ENCODE measurements at places on chromosomes 11 and 22. TPM values are rescaled to one million over a fixed set of nuclear protein-coding genes. Genes with fewer than 3 reads are reported as not detected.

The ESRRA gene
- total RNA-seq, result 41.2 TPM

The SYNGR1 gene
- total RNA-seq, result 15.2 TPM

The OR2D2 gene
- not detected for total RNA-seq

The MUC2 gene
- not detected for total RNA-seq

The NUCB2 gene
- total RNA-seq, result 151 TPM

The CDCA5 gene
- total RNA-seq, result 1.6 TPM

The KRTAP5-1 gene
- not detected for total RNA-seq

DNA sequence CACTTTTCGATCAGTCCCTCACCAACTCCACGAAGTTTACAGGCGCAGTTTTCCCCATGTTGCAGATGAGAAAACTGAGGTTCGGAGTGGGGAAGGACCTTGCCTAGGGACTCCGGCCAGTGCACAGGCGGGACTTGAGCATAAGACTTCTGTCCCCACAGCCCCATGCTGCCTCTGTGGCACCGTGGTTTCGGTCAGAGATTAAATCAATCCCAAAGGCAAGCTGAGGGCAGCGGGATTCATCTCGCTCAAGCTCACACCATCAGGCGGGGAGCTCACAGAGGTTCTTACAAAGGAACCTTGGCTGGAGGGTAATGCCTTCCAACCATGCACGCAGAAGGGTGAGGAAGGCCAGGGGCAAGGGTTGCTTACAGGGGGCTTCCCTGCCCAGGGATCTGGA, 115.5 kb downstream of the PHF21B start:
- no peak for DNase-seq

GRCh38 chr22:42152661-42153270, 22.2 kb upstream of the CYP2D6 start:
- no peak for DNase-seq

DNA sequence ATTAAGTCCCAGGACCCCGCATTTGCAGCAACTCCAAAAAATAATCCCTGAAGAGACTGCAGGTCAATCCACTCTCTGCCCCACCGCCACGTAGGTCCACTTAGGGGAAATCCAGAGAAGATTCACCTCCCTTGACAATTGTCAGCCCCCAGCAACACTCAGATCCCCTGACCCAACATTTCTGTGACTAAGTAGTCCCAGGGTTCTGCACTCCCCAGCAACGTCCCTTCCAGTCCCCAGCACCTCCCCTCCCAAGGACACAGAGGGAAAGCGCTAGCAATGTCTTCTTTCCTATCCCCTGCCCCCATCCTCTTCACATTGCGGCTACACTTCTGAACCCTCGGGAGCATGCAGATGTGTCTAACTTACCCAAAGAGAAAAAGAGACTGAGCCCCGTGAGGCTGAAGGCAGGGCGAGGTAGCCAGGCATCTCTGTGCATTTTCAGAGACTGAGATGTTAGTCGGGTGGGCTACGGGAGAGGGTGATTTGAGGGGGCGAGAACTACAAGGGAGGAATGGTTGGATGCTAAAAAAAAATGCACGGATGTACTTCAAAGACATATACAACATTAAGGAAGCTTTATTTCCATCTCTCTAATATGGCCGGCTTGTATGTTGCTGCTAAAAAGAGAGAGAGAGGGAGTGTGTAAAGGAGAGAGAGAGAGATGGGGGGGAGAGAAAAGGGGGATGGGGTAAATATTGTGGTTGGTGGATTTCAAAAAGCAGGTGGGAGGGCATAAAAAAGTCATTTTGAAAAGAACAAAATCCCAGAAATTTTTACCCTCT, at the start of gene SCN2B:
TSS of gene SCN2B (minus strand) at position 647 of the 785 bp plus-strand sequence. CDS start at position 439, 208 bp downstream.
- no peak for DNase-seq

GRCh38 chr11:116646191-116646590, 126.6 kb downstream of the BUD13 start:
- no peak for DNase-seq

- DNase-seq, result no peak
These were observed 5.8 kb downstream of the PKP3 start for GRCh38 chr11:399731-400211.

GRCh38 chr22:24706054-24706453, 68.5 kb downstream of the PIWIL3 start:
- DNase-seq, result no peak

GRCh38 chr22:50342651-50343540, at the start of gene PPP6R2:
TSS of gene PPP6R2 (plus strand) at chr22:50343327. CDS start at chr22:50393909, 50,582 bp downstream.
- peak; percentile 96 for DNase-seq

- no peak for DNase-seq
These were observed 25.5 kb downstream of the NAV2 start for GRCh38 chr11:19738124-19738523.

Data from posterior vena cava (tissue), 2 donors.